ENCODE measurements at places on chromosomes 2 and 18. TPM values are rescaled to one million over a fixed set of nuclear protein-coding genes. Genes with fewer than 3 reads are reported as not detected.

IL36RN gene
- total RNA-seq, result not detected

ANKZF1 gene
- total RNA-seq, result 39.0 TPM

FER1L5 gene
- total RNA-seq, result 0.20 TPM

CRACDL gene
- total RNA-seq, result 2.7 TPM

NEDD4L gene
- total RNA-seq, result 22.9 TPM
